ENCODE measurements at places on chromosomes 16 and 17. TPM values are rescaled to one million over a fixed set of nuclear protein-coding genes. Genes with fewer than 3 reads are reported as not detected.

The ABCA3 gene
- 8.3 TPM for total RNA-seq

The USP43 gene
- total RNA-seq, result 0.29 TPM

The PDIA2 gene
- total RNA-seq, result not detected

The FADS6 gene
- not detected for total RNA-seq

The SLC52A1 gene
- total RNA-seq, result not detected

The CLEC18C gene
- total RNA-seq, result 1.3 TPM

The P2RX5 gene
- 21.8 TPM for total RNA-seq

The KRTAP17-1 gene
- total RNA-seq, result not detected

The CMTM4 gene
- 1.5 TPM for total RNA-seq

- no peaks in the 10 kb centered on the region for H3K27me3 ChIP-seq
- no peaks in the 10 kb centered on the region for H3K36me3 ChIP-seq
- H3K4me1 ChIP-seq, result no peaks in the 10 kb centered on the region
- DNase-seq, result no peak
- H3K4me3 ChIP-seq, result no peak overlapping the region
- no peak overlapping the region for H3K27ac ChIP-seq
Measured at GRCh38 chr16:12971241-12971640, 69.8 kb downstream of the SHISA9 start.

DNA sequence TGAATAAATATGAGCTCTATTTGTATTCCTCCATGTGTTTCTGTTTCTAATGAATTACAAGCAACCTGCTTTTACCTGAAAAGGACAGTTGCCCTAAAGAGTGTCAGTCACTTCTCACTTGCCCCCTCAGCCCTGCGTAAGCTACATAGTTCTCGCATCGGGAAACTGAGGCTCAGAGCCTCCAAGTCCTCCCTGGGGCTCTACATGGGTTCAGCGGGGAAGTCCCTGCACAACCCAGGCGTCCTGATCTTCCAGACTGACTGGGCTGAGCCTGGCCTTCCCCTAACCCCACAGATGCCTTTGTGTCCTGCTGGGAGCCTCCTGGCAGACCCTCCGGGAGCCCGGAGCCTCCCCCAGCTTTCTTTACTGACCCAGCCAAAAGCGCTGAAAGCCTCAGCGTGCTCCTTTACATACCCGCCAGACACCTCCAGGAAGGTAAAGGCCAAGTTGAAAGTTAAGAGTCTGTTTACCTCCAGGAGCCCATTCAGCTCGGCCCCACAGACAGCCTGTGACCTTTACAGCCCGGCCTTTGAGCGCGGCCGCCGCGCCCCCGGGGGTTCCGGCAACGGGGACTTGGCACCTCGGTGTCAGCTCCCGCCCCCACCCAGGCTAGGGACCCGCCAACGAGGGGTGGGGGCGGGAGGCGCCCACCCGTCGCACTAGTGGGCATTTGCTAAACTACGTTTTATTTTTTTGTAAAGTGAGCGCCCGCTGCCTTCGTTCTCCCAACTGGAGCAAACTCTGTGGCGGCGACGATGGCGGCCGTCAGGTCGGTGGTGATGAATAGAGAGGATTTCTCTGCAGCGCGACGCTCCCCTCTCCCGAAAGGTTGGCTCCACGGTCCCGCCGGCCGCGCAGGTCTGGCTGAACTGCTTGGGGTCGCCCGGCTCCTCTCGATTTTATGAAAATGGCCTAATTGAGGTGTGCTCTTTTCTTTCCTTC is 4.4 kb upstream of the HOXB13 start:
- peaks cover 97% of the 10 kb centered on the region for H3K27me3 ChIP-seq
- H3K36me3 ChIP-seq, result peaks cover 10% of the 10 kb centered on the region
- peak overlapping the region; percentile 31 for H3K4me3 ChIP-seq
- no peak overlapping the region for H3K27ac ChIP-seq
- DNase-seq, result no peak
- H3K4me1 ChIP-seq, result peaks cover 21% of the 10 kb centered on the region

- H3K27ac ChIP-seq, result no peak overlapping the region
- no peak overlapping the region for H3K4me3 ChIP-seq
- no peaks in the 10 kb centered on the region for H3K27me3 ChIP-seq
Measured at GRCh38 chr17:31528291-31528874, 136.9 kb downstream of the RAB11FIP4 start.

- no peak for DNase-seq
- no peaks in the 10 kb centered on the region for H3K36me3 ChIP-seq
- H3K27me3 ChIP-seq, result no peaks in the 10 kb centered on the region
- peak overlapping the region; percentile 97 for H3K27ac ChIP-seq
Measured at GRCh38 chr16:3458852-3459361, 15.4 kb downstream of the NAA60 start.

DNA sequence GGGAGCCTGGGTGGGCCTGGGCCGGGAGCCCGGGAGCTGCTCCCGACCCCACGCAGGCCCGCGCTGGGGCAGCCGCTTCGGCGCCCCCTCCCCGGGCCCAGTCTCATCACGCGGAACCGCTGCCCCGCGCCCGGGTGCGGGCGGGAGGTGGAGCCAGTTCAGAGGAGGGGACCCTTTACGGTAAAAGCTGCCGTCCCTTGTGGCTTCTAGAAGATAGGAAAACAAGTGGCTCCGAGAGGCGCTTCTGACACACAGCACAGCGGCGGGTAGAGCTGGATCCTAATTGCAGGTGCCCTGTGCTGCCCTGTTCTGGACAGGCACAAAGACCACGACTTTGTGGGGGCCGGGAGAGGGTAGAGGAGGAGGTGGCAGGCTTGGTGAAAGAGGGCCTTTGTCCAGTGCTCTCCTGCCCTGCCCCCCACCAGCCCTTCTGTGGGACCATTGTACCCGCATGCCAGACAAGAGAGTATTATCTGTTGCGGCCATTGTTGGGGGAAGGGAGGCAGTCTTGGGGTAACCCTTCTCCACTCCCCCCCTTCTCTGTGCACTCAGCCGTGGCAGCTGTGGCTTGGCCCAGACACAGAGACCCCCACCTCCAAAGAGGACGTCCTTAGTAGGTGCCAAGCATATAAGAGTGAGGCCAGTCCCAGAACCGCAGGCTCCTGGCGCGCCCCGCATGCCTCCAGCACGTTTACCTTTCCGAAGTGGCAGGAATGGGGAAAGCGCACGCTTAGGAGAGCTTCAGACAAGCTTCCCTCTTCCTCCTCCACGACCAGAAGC is 736 bp downstream of the CNP start:
- peaks cover 22% of the 10 kb centered on the region for H3K4me1 ChIP-seq
- H3K4me3 ChIP-seq, result peak overlapping the region; percentile 93
- DNase-seq, result no peak
- H3K36me3 ChIP-seq, result no peaks in the 10 kb centered on the region
- H3K27ac ChIP-seq, result peak overlapping the region; percentile 87

GRCh38 chr16:11495066-11495407 is 91.7 kb downstream of the LITAF start:
- no peaks in the 10 kb centered on the region for H3K36me3 ChIP-seq
- H3K4me3 ChIP-seq, result no peak overlapping the region
- no peak for DNase-seq
- H3K27me3 ChIP-seq, result no peaks in the 10 kb centered on the region
- H3K4me1 ChIP-seq, result peaks cover 11% of the 10 kb centered on the region

DNA sequence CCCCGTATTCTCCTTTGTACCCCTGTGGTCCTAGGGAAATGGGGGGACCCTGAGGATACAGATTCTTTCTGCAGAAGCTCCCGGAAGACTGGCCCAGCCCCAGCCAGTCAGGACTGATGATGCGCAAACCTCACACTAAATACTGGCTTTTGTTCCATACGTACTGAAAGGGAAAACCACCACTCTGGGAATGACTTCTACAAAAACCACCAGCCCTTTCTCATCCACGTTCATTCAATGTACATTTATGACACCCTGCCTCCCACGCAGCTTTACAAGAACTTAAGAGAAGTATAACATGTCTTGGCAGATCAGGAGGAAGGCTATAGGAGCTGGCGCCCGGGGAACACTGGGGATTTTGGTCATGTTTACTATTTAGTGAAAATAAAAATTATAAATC is 70.6 kb downstream of the MARCHF10 start:
- DNase-seq, result no peak
- no peak overlapping the region for H3K4me3 ChIP-seq
- no peak overlapping the region for H3K27ac ChIP-seq

DNA sequence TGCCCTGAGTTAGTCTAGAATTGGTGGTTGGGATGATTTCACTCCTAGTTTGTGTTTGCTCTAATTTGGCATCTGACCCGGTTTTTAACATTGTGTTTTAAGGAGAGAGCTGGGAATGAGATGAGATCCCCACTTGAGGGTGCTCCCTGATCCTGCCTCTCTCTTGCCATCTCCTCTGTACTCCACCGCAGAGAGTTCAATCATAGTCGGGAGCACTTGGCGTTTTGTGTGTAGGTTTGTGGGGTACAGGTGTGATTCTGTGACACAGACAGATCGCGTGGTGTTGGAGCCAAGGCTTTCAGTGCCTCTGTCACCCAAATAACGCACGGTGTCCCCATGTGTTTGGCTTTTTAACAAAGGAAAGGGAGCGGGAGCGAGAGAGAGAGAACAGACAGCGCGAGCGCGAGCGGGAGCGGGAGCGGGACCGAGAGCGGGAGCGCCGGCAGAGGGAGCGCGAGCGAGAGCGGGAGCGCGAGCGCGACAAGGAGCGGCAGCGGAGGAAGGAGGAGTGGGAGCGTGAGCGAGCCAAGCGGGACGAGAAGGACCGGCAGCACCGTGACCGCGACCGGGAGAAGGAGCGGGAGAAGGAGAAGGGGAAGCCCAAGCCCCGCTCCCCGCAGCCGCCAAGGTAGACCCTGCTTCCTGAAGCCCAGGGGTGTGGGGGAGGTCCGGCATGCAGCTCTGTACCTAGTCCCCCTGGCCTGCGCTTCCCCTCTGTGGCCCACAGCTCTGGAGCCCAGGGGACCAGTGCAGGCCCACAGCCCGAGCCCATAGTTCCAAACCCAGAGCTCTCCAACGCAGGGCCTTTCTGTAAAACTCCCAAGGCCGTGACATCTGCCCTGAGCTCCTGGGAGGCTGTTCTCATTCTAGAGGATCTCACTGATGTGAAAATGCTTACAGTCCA is 27.2 kb upstream of the IL17C start:
- H3K27me3 ChIP-seq, result no peaks in the 10 kb centered on the region
- H3K36me3 ChIP-seq, result peaks cover 5% of the 10 kb centered on the region
- no peak for DNase-seq
- H3K4me3 ChIP-seq, result no peak overlapping the region
- H3K4me1 ChIP-seq, result peaks cover 21% of the 10 kb centered on the region
- H3K27ac ChIP-seq, result peak overlapping the region; percentile 86

DNA sequence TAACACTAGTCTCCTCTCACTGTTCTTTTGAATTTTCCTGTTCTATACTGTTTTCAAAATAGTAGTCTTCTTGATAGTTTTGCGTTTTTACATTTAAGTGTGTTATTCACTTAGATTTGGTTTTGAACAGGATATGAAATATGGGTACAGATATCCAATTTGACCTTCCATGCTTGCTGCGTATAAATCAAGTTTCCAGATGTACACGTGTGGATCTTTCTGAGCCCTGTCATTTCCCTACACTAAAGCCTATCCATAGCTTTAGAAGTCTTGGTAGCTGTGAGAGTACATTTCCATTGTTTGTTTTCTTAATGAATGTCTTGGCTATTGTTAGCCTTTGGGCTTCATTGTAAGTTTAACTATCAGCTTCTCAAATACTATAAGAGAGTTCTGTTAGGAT is 20.4 kb downstream of the CYLD start:
- H3K36me3 ChIP-seq, result peaks cover 22% of the 10 kb centered on the region
- H3K27ac ChIP-seq, result peak overlapping the region; percentile 90
- H3K4me3 ChIP-seq, result peak overlapping the region; percentile 85
- no peaks in the 10 kb centered on the region for H3K27me3 ChIP-seq

DNA sequence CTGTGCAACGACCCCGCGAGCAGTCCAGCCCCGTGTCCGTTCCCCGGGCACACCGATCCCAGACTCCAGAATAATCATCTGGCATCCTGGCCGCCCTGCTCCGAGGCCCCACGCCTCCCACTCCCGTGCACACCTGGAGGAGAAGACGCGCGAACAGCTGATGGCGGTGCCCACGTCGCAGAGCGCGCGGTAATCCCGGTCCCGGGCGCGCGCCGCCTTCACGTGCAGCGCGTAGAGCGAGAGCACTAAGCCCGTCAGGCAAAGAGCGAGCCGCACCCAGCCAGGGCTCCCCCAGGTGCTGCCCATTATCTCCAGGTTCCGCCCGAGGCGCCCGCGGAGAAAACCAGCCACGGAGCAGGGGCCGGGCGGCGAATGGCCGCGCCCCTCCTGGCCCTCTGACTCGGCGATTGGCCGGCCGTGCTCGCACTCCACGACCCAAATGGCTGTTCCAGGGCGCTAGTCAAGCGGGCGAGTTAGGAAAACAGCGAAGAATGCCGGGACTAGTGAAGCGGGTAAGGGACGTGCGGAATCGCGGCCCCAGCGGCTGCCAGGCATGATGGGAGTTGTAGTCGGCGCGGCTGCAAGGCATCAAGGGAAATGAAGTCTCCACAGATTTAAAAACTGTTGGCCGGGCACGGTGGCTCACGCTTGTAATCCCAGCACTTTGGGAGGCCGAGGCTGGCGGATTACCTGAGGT is at the start of gene VKORC1:
Gene VKORC1 (minus strand): TSS at position 374 of the 697 bp plus-strand sequence. CDS start 68 bp downstream, at position 306.
- peak within 1 kb of the TSS; percentile 98 for H3K27ac ChIP-seq
- peak; percentile 73 for DNase-seq
- peaks cover 21% of the 10 kb centered on the region for H3K4me1 ChIP-seq
- H3K36me3 ChIP-seq, result no peaks in the 10 kb centered on the region
- no peaks in the 10 kb centered on the region for H3K27me3 ChIP-seq

DNA sequence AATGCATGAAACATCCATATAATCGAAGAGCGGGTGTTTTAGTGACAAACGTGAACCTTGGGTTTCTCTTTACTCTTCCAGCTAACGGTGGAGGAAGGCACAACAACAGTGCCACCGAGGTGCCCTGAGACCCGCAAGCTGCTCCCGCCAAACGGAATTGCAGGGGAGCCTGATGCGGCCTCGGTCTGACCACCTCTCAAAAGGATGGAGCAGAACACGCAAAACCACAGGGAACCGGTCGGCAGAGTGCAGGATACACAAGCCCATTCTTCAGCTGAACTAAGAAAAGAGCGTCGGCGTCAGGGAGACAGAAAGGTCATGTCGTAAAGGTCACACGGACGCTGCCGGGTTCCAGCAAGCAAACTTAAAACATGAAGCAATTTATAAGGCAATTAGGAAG is 109.5 kb upstream of the ZNF750 start:
- no peak overlapping the region for H3K27ac ChIP-seq
- H3K36me3 ChIP-seq, result peaks cover 10% of the 10 kb centered on the region
- H3K4me1 ChIP-seq, result no peaks in the 10 kb centered on the region
- DNase-seq, result no peak

- no peak overlapping the region for H3K27ac ChIP-seq
- no peaks in the 10 kb centered on the region for H3K36me3 ChIP-seq
- H3K27me3 ChIP-seq, result peaks cover 15% of the 10 kb centered on the region
- H3K4me3 ChIP-seq, result no peak overlapping the region
Measured at GRCh38 chr16:85931596-85932402, 32.8 kb downstream of the IRF8 start.

DNA sequence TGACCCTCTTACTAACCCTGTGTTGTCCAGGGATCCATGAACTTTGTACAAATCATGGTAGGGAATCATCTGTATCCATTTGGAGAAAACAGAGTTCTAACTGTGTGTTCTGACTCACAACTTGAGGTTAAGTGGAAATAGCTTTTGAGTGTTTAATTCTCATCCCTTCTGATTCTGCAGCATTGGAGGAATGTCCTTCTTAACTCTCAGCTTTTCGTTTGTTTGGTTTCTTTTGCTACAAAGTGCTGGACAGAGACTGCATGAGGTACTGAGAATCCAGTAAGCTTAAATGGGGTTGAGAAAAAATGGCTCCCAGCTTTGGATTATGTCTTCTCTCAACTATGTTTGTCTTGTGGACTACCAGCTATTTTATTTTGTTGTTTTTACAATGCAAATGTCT is 352.1 kb upstream of the KIF2B start:
- no peak overlapping the region for H3K4me3 ChIP-seq
- H3K27ac ChIP-seq, result no peak overlapping the region
- H3K36me3 ChIP-seq, result no peaks in the 10 kb centered on the region
- H3K27me3 ChIP-seq, result no peaks in the 10 kb centered on the region
- no peaks in the 10 kb centered on the region for H3K4me1 ChIP-seq

GRCh38 chr17:35586569-35587073 is 501 bp upstream of the AP2B1 start:
- peak overlapping the region; percentile 100 for H3K27ac ChIP-seq
- H3K4me3 ChIP-seq, result peak overlapping the region; percentile 100
- no peak for DNase-seq
- H3K36me3 ChIP-seq, result peaks cover 3% of the 10 kb centered on the region
